Activated naive CD4-positive, alpha-beta T cell (primary cell): ENCODE measurements at places on chromosomes 3 and 15.

DNA sequence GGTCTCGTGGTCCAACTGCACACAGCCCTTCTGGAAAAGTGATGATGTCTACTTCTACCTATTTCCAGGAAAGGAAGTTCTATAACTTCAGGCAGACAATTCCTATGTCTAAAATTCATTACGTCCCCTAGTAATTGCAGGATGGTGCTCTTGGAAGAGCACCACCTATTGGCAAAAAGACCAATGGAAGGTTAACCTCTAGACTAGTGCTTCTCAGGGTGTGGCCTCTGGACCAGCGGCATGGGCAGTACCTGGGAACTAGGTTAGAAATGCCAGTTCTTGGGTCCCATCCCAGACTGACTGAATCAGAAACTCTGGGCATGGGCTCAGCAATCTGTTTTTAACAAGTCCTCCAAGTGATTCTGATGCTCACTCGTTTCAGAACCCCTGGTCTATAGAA, 258.3 kb upstream of the ICE2 start:
- no peak for DNase-seq

GRCh38 chr3:180523040-180523439, 78.9 kb upstream of the TTC14 start:
- DNase-seq = no peak

GRCh38 chr3:128253150-128253549, 99.9 kb downstream of the EEFSEC start:
- DNase-seq = no peak

- DNase-seq = no peak
These were observed 39.7 kb downstream of the GLDN start for GRCh38 chr15:51380999-51381806.

DNA sequence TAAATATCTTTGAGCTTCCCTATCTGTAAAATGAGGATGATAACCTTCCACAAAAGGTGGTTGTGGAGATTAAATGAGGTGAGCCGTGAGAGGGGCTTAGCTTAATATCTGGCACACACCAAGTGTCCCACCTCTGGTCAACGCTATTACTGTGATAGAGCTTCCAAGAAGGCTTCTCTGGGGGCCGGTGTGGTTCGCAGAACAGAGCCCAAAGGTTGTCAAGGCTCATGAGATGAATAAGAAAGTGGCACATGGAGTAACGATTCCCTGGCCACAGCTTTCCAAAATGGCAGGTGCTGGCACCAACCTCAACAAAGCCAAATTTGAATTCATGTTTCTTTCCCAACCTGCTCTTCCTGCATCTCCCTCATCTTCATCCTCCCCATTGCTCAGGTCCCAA, 10.4 kb downstream of the KY start:
- DNase-seq = no peak

DNA sequence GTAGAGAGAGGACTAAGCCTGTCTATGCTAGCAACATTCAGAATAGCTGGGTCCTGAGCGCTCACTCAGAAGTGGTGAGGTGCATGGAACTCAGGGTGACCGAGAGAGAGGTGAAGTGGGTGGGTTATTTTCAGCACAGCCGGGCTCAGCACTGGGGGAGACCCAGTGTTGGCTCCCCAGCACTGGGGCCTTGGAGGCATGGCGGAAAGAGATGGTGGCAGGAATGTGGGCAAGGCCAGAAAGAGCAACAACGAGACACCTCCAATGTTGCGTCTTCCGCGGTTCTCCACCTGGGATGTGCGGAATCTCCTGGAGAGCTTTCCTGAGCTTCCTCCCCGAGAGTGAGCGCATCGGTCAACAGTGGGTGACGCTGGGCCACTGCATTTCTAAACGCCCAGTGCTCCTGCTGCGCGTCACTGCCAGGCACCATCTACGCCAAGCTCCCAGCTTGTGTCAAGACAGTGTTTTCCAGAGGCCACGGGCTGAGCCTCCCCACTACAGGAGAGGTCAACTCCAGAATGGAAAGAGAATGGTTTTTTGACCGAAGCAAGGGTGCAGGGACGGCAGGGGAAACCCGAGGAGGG, 148.4 kb downstream of the ADAMTS17 start:
- no peak for DNase-seq

DNA sequence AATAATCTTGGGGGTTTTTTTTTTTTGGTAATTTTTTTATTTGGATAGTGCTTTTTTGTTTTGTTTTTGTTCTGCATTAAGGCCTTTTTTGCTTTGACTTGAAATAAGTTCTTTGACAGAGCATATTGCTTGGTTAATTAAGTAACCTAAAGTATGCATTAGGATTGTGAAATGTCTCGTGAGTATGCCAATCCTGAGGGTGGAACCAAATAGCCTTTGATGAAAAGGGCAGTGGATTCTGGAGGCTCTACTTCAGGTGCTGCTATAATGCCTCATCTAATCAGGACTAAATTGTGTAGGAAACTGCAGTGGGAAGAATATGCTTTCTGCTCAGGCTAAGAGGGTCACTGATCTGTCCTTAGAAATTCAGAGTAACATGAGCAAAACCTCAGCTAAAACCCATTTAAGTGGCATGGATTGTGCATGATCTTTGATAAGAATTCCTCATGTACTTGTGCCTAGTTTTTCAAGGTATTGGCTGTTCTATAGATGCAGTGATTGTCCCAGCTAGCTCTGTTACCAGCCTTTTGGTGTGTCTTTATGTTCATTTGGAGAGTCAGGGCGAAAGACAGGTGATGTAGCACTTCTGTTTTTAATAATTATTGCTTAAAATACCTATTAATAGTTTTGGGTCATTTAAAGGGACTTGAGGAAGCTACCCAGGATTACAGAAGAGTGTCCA, 15.4 kb downstream of the CDV3 start:
- DNase-seq = no peak

- no peak for DNase-seq
These were observed 179.9 kb upstream of the PFN2 start for GRCh38 chr3:150150633-150151032.

GRCh38 chr15:73927476-73928240, 1.4 kb downstream of the LOXL1 start:
- DNase-seq = peak; percentile 68

GRCh38 chr3:31831591-31831990, 149.5 kb downstream of the OSBPL10 start:
- DNase-seq = no peak

DNA sequence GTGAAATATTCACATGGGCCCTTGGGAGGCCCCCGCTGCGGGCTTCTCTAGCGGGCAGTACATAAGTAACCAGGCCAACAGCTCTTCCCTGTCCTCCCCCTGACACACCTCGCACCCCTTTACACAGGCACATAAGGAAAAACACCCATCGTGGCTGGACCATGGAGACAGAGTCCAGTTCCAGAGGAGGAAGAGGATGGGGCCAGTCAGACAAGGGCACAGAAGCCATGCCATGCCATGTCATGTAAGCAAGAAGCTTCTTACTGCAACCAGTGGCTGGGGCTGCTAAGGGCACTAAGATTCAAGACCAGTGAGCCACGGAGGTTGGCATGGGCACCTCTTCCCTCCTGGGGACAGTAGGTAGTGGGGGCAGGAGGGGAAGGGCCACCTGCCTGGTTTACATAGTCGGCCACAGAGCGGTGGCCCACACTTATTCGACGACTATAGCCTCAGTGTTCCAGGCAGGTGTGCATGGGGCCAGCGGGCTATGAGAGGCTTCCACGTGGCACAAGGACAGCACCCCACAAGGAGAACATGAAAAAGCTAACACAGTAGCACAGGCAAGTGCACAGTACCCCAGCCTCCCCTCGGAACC, 5.7 kb upstream of the CYP11A1 start:
- no peak for DNase-seq

- DNase-seq = no peak
These were observed 1.3 kb downstream of the STT3B start for GRCh38 chr3:31534065-31534425.

DNA sequence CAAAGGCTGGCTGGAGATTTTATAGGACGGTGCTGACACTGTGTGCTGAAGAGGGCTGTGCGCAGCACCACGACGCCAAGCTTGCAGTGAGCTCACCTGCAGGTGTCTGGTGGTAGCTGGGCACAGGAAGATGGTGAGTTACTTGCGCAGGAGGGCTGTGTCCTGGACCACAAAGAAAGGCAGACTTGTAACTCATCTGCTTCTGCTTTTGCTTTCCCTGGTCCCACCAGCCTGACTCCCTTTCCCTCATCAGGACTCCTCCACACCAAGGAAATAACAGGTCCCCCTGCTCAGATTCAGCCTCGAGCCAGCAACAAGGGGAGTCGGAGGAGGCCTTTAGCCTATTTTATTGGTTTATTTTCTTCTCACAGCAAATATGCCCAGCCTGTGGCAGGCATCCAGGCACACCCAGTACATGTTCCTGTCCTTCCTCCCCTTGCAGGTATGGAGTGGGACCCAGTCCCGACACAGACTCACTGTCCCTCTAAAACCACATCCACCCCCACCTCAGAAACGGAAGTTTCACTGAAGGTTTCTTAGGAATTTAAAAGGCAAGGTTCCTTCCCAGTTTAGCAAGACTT, 35.6 kb upstream of the FLNB start:
- DNase-seq = no peak

DNA sequence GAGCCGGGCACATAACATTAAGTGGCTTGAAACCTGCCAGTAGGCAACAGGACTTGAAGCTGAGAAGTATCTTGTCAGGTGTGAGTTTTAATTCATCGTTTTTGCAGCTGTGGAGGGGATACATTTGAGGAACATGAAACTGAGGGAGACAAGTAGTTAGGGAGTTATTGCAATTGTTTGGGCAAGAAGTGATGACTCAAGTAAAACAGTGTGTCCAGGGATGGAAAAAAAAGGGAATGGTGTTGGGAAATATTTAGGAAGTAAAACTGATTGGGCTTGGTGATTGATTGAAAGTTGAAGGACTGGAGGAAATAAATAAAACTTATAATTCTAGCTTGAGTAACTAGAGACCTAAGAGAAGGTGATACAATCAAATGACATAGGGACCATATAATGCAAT, 85.5 kb downstream of the NCEH1 start:
- DNase-seq = no peak

- DNase-seq = no peak
These were observed 101.2 kb upstream of the MEX3B start for GRCh38 chr15:82146990-82147461.

DNA sequence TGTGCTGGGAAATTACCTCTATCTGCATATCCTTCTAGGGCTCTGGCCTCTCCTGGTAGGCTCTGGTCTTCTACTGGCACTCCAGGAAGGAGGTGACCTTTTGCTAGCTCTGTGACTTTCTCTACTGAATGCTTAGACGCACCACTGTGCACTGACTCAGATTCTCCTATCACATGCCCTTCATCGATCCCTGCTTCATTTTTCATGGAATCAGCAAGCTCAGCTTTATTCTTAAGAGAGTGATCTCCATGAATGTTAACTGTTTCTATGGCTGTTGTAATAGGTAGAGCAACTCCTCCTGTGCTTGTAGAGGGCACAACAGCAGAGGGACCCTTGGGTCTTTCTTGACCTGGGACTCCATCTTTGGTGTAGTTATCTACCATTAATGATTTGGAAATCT, 106.6 kb downstream of the MAP4 start:
- no peak for DNase-seq

GRCh38 chr15:100256970-100257650, 84.7 kb downstream of the ADAMTS17 start:
- DNase-seq = no peak

DNA sequence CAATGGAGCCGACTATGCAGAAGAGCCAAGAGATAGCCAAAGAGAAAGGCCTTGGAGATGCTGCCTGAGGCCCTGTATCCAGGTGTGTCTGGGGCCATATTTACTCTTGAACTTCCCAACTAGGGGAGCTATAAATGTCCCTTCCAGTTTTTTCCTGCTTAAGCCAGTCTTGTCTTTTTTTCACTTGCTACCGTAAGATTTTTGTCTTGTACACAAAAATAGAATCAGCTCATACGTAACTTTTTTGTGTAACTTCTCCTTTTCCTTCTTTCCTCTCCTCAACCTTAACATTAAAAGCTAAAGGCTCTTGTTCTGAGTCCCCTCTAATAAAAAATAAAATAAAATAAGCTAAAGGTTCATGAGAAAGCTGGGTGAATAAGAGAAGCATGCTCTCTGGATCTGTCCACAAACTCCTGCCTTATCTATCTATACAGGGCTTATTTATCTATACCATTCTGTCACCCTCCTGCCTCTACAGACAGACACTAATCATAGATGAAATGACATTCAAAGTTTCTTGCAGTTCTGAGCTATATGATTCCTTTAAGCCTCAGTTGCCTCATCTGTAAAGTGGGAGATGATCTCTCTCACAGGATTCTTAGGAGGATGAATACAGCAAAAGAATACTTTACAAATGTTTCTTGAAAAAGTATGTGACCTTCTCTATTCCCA, 4.6 kb downstream of the SUMF1 start:
- DNase-seq = no peak

GRCh38 chr15:44471885-44472455, 44.5 kb downstream of the CTDSPL2 start:
- DNase-seq = no peak

DNA sequence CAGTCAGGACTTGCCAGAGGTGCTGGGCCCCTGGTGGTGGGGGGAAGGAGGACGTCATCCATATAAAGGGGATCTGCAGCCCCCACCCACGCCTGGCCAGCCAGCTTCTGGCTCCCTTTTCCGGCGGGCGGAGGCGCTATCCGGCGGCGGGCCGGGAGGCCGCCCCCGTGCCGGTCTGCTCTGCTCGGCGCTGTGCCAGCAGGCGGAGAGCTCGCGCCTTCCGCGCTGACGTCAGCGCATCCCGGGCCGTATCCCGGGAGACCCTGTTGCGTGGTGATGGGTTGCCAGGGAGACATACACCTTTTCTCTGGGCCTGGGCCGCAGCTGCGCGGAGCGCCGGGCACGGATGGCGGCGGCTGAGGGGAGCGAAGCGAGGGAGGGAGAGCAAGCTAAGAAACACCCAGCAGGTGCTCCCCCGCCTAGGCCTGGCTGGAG, 1.1 kb downstream of the FAM131A start:
- no peak for DNase-seq

GRCh38 chr15:98282656-98283332, 322.3 kb downstream of the ARRDC4 start:
- no peak for DNase-seq

DNA sequence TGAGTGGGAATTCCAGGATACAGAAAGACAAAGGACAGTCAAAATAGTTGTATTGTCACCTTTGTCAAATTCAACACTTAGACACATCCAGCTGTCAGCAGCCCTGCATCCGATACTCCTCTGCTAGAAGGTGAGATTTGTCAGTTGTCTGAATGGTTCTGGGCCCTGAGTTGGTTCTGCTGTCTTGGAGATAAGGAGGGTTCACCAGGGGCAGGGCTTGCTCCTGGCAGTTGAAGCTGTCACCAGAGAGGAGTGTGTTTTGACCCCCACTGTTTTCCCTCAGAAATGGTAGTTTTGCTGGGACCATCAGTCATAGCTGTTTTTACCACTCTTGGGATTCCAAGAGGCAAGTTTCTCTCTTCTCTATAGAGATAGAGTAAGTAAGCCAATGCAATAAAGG, 3.2 kb upstream of the KY start:
- no peak for DNase-seq

DNA sequence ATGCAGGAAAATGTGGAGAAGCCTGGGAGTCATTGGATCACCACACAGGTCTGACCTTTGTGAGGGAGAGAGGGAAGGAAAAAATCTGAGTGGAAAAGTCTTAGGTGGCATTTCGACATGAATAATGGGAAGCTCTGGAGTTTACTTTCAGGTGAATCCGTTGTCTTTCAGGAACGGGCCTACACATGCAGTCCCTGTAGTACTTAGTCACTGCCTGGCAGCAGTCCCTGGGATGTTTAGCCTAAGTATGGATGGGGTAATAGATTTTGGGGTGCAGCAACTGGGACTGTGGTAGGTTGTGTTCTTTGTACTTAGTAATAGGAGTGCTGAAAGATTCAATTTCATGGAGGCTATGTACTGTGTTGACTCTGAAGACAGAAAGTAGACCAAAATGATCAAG, 227.5 kb upstream of the EPHA3 start:
- no peak for DNase-seq
